ENCODE measurements at places on chromosomes 5 and 9. TPM values are rescaled to one million over a fixed set of nuclear protein-coding genes. Genes with fewer than 3 reads are reported as not detected.

DIPK1B gene
- total RNA-seq = 20.1 TPM

CKMT2 gene
- not detected for total RNA-seq

DMRT3 gene
- total RNA-seq = not detected

IL3 gene
- not detected for total RNA-seq

CORO2A gene
- 1.1 TPM for total RNA-seq

SLC28A3 gene
- total RNA-seq = under 0.01 TPM

TMEM161B gene
- total RNA-seq = 8.8 TPM

FAM153A gene
- total RNA-seq = not detected

MELK gene
- 12.5 TPM for total RNA-seq

MEIKIN gene
- not detected for total RNA-seq

CCL27 gene
- not detected for total RNA-seq

PTGES gene
- 1.1 TPM for total RNA-seq

TRPM3 gene
- 3.9 TPM for total RNA-seq

ADAMTS19 gene
- total RNA-seq = 0.54 TPM

SEMA5A gene
- total RNA-seq = 95.6 TPM

FGF18 gene
- total RNA-seq = 0.49 TPM

FREM1 gene
- 0.16 TPM for total RNA-seq

TEX48 gene
- total RNA-seq = not detected

RECK gene
- total RNA-seq = 37.3 TPM

DPP7 gene
- 136 TPM for total RNA-seq

IRX2 gene
- total RNA-seq = 0.72 TPM

MORN5 gene
- not detected for total RNA-seq

VCAN gene
- 976 TPM for total RNA-seq

CXXC5 gene
- total RNA-seq = 58.2 TPM

GPX8 gene
- 140 TPM for total RNA-seq

C5 gene
- total RNA-seq = 0.90 TPM

FYB1 gene
- not detected for total RNA-seq

TAF11L5 gene
- not detected for total RNA-seq

RNF180 gene
- 2.5 TPM for total RNA-seq

GPX3 gene
- total RNA-seq = 15.9 TPM

SLCO6A1 gene
- not detected for total RNA-seq

ZDHHC11B gene
- total RNA-seq = not detected

CLPTM1L gene
- total RNA-seq = 90.1 TPM

LRRC19 gene
- not detected for total RNA-seq

CCDC192 gene
- total RNA-seq = not detected

FXN gene
- total RNA-seq = 15.5 TPM

TMEM252 gene
- total RNA-seq = not detected

FAT2 gene
- not detected for total RNA-seq

OR1Q1 gene
- not detected for total RNA-seq

VDAC1 gene
- total RNA-seq = 336 TPM

SGCD gene
- total RNA-seq = 3.4 TPM

BAAT gene
- not detected for total RNA-seq

OBP2A gene
- not detected for total RNA-seq

COMMD10 gene
- total RNA-seq = 22.6 TPM

UQCRQ gene
- 149 TPM for total RNA-seq

NTRK2 gene
- 1.5 TPM for total RNA-seq

CDH9 gene
- not detected for total RNA-seq

ZMAT2 gene
- total RNA-seq = 23.8 TPM

SUSD3 gene
- total RNA-seq = 1.1 TPM

TIMD4 gene
- total RNA-seq = not detected

SPAG8 gene
- 0.36 TPM for total RNA-seq

ZDHHC21 gene
- total RNA-seq = 2.5 TPM

DNLZ gene
- 11.3 TPM for total RNA-seq

FOCAD gene
- total RNA-seq = 18.6 TPM

PRPF4 gene
- 22.4 TPM for total RNA-seq

SH2D3C gene
- total RNA-seq = 2.6 TPM

DNAI1 gene
- total RNA-seq = not detected

ITK gene
- total RNA-seq = not detected

LEAP2 gene
- 0.16 TPM for total RNA-seq

Measured in cardiac atrium fibroblast (primary cell).